ENCODE measurements at places on chromosomes 1 and 21.

GRCh38 chr1:51439895-51440294, 79.2 kb downstream of the EPS15 start:
- no peak for DNase-seq

DNA sequence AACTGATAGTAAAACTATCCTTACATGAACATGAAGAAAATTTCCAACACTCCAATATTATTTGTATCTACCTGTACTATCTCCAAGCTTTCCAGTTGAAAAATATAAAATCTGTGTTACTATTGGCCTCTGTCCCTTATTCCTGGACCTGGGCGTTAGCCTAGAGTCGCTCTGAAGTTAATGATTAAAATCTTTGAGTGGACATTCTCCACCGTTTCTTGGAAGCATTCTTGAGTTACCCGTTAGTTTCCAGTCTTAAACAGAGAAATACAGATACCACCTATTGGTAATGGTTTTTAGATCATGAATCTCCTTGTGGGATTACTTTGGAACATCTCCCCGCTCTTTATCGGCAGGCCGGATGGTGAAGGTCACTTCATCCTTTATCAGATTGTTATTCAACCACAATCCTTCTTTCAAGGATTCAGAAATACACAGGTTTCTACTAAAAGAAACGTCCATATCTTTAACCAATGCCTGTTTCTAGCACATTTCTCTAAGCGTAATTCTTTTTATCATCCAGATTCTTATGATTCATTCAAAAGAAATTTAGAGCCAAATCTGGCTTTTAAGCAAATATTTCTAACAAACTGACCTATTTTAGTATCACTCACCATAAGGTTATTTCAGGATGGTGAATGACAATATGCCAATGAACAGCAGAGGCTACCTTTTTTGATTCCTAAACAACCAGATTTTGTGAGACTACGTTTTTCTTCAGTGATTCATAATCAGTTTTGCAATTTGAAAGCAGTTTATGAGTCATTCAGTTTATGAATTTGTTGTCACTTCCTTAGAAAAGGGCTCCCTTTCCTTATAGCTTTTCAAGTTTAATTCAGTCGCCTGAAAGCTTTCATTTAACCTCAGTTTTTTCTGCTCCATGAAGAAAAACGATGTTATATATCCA, 70.2 kb upstream of the ERRFI1 start:
- peak; percentile 83 for DNase-seq

- no peak for DNase-seq
Observed at GRCh38 chr1:211975152-211975941, 60.0 kb downstream of the INTS7 start.

DNA sequence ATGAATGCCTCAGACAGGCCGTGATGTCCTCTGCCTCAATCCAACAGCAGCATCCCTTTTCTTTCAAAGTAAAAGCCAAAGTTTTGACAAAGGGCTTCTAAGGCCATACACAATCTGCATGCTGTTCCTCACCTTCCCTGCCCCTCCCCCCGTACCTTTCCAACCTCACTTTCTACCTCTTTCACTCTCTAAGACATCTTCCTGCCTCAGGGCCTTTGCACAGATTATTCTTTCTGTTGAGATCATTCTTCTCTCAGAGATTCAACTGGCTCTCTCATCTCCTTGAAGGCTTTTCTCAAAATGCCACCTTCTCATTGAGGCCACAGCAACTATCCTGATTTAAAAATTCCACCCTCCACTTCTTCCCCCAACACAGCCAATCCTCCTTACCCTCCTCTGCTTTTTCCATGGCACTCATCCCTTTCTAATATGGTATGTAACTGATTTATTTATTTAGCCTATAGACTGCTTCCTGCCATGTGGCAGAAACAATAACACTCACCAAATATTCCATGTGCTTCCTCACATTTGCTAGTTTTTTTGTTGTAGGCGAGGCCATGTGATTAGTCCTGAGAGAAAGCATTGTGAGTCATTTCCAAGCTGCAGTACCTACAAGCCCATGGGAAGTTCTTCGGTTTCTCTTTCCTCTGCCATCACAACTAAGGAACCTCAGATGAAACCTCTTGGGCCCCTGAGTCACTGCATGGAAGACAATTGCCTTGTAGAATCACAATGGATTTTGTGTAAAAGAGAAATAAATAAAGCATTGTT, 58.7 kb upstream of the GADD45A start:
- no peak for DNase-seq

DNA sequence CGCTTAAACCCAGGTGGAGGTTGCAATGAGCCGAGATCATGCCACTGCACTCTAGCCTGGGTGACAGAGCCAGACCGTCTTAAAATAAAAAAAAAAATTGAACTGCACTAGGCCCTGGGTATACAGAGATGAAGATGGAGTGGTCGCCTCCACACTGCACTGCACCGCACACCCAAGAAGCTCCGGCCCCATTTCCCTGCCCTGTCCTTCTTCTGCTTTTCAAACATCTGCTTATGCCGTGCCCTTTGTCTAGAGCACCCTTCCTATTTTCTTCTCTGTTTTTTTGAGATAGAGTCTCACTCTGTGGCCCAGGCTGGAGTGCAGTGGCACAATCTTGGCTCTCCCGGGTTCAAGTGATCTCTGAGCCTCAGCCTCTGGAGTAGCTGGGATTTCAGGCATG, 17.4 kb downstream of the IQGAP3 start:
- DNase-seq = no peak

DNA sequence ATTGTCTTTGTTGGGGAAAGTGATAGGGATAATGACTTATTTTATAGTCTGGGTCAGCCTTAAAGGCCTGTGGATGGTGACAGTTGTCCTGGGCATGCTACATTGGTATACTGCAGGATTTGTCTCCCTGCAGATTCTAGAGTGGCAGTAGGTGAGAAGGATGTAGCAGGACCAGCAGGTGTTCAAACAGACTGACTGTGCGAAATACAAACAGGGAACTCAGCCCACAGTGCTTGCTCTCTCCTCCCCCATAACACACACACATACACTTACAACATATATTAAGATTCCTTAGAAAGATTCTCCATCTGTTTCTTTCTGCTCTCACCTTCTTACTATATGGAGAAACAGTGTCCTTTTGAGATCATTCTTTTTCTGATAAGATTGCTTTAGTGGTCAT, 6.9 kb downstream of the PDE4B start:
- no peak for DNase-seq

GRCh38 chr1:164748253-164748899, 189.4 kb downstream of the PBX1 start:
- DNase-seq = peak; percentile 74

DNA sequence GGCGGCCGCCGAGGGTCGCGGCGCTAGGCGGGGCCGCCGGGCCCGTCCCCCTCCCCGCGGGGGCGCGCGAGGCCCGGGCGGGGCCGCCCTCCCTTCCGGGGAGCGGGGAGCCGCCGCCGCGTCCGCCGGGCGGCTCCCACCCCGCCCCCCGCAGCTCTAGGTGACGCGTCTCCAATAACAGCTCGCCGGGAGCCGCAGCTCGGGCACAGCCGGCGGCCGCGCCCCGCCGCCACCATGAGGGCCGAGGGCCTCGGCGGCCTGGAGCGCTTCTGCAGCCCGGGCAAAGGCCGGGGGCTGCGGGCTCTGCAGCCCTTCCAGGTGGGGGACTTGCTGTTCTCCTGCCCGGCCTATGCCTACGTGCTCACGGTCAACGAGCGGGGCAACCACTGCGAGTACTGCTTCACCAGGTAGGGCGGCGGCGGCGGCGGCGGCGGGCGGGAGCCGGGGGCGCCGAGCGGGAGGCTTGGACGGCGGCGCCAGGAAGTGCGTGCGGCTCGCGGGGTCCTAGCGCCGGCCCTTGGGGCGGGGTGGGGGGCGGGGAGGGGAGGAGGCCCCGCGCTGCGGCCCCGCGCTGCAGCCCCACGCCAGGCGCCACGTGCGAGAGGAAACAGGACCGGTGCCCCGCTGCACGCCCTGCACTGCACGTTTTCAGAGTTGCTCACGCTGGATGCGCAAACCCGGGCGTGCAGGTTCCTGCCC, at the start of gene SMYD2:
Gene SMYD2 (plus strand): TSS at position 139 of the 699 bp plus-strand sequence. CDS start 96 bp downstream, at position 235.
- no peak for DNase-seq

DNA sequence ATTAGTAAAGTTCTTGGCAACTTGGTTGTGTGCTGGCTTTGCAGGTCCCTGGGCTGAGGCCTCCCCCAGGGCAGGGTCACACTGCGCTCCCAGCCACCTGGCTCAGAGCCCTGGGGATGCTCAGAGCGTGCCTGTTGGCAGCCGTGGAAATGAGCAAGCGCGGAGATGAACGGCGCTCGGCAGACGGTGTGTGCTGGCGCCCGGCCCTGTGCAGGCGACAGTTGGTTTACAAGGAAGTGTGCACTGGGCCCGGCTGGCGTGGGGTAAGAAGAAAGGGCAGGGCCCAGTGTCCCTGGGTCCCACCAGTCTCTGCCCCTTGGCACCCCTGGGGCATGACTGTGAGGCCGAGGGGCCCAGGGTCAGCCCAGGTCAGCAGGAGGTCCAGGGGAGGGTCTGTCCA, 25.7 kb upstream of the PEX10 start:
- DNase-seq = no peak

DNA sequence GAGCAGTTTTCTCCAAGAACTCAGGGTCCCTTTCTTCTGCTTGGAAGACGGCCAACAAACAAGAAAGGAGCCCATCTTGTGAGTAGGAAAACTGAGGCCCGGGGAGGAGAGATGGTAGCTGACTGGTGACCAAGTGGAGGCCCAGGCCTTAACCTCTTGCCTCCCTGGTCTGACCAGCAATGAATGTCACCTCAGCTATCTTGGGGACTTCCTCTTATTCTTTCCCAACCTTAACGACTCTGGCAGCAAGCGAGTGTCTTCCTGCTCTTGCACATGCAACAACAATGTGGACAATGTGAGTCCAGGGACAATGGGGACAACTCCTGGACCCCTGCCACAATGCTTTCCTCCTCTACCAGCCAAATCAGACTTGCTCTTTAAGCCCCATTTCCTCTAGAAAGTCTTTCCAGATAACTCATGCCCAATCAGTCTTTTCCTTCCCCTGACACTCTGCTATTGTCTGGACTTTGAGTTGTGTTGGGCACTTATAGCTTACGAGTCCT, 12.6 kb downstream of the HSPG2 start:
- DNase-seq = no peak

- no peak for DNase-seq
Observed at GRCh38 chr1:41498804-41499203, 14.3 kb upstream of the EDN2 start.

- no peak for DNase-seq
Observed at GRCh38 chr1:157600236-157600635, 2.4 kb upstream of the FCRL4 start.

GRCh38 chr1:152165286-152166077, 6.5 kb upstream of the RPTN start:
- no peak for DNase-seq

Data from fibroblast of skin of left biceps (primary cell).